ENCODE measurements at places on chromosomes 5 and 9. TPM values are rescaled to one million over a fixed set of nuclear protein-coding genes. Genes with fewer than 3 reads are reported as not detected.

Gene RASGRF2
- 63.8 TPM for total RNA-seq

Gene PCDHGC5
- 3.8 TPM for total RNA-seq

Gene TMEM252
- not detected for total RNA-seq

Gene TAF11L3
- total RNA-seq, result not detected

Gene PCDHGA6
- 10.3 TPM for total RNA-seq

Gene SPINK6
- total RNA-seq, result not detected

Data from sciatic nerve (tissue), 2 donors.